Lung (tissue), 17 donors: ENCODE measurements at places on chromosomes 13 and 19.

GRCh38 chr13:113413898-113414282 is 39.4 kb downstream of the ADPRHL1 start:
- no peak for DNase-seq

- no peak for DNase-seq
These were observed 17.5 kb downstream of the ELAVL3 start for GRCh38 chr19:11463391-11463790.

DNA sequence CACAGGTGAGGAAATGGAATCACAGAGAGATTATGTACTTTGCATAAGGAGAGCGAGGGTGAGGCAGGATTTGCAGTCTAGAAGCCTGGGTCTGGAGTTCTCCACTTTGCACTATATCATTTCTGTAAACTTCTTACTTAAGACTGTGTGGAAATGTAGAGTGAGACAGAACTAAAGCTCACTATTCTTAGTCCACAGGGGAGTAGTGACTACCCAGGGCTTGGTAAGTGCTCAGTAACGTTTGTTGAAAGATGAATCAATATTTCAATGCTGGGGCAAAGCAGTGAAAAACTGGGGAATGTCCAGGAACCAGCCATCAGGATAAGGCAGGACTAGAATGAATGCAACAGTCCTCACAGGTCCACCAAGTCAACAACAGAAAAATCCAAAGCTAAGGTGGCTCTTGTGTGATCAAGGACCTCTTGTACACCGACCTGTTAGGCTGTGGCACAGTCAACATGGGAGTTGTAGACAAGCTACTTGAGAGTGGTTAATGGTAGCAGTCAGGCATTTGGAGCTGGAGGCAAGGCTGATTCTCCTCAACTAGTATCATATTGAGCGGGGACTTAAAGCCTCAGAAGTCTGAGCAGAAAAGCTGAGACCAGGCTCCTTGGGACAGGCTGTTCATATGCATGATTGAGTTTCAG is 929 bp upstream of the TNFSF13B start:
- DNase-seq, result peak; percentile 29

DNA sequence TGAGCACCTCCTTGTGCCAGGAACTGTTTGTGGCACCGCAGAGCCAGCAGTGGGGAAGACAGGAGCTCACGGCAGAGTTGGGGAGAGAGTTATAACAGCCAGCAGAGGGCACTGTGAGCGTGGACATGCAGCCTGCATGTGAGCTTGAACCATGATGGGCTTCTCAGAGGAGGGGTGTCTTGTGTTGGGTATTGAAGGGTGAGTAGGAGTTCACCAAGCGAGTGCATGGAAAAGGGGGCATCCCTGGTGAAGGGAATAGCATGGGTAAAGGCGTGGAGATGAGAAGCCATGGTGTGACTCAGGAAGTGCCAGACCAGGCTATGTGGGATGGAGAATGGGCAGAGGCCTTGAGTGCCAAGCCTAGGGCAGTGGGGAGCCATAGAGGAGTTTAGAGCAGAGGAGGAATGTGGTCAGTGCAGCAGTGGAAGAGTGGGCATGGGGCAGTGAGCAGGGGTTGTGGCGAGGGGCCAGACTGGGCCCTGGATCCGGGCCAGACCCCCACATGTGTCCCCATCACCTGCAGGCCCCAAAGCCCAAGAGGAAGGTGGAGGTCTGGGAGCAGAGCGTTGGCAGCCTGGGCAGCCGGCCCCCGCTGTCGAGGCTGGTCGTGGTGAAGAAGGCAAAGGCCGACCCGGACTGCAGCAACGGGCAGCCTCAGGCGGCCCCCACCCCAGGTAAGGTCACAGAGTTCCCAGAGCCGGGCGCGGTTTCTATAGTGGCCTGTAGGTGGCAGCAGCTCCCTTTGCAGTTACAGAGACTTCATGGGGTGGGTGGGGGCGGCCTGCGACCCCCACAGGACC is 11.8 kb upstream of the SHD start:
- DNase-seq, result peak; percentile 33

- DNase-seq, result no peak
These were observed 904.2 kb upstream of the MIR17HG start for GRCh38 chr13:90443268-90443667.
